NCI-H2081 treated with DMSO at 0.1 percent for 48 hours (cell line): ENCODE measurements at places on chromosomes 2 and 18.

- DNase-seq = peak; percentile 3
These were observed 8.8 kb downstream of the GKN2 start for GRCh38 chr2:68943581-68944568.

DNA sequence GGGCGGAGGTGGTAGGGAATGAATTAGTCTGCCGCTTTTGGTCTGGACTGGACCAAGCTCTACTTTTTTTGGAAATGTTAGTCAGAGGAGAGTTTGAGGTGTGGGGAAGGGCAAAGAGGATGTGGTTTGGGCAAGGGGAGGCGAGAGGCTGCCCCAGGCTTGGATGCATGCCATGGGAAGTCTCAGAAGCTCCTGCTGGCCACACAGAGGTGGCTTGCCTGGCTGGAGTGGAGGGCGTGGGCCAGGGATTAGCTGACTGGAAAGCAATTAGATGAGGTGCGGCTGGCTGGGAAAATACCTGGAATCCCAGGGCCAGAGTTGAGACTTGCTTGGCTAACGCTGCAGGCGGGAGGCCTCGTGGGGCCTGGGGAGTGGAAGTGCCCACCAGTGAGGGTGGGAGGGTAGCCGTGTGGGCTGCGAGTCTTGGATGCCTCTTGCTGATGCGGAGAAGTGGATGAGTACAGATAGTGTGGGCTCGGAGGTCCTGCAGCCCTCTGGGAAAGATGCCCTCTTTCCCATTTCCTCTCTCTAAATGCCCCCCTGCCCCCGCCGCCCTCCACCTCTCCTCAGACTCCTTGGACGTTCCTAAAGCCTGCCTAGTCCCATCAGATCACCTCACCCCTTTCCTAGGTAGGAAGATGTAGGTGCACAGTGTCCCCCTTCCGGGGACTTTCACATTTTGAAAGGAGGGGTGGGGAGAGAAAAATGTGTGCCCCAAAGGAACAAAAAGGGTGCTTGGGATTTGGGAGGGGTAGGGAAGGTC lies 117.6 kb downstream of the SMAD7 start:
- no peak for DNase-seq

DNA sequence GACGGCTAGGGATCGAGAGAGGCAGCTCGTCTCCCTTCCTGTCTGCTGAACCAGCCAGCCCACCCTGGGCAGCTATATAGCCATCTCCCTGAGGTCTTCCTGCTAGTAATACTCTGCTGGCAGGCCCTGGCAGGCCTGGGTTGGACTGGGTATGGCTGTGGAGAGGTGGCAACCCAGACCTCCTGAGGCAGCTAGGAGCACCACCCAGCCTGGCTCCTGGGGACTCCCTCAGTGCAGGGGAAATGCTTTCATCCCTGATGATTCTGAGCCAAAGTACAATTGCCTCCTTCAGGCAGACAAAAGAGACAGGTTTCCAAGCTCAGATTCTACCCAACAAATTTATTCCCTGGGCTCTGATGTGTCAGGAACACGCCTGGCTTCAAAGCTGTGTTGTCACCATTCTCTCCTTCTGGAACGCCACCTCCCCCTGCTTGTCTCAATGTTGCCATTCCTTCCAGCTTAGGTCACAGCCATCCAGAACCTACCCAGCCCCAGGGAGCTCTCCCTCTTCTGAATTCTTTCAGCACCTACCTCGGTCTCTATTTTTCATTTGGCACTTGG lies 4.7 kb upstream of the DNAJB2 start:
- DNase-seq = no peak

GRCh38 chr2:109288544-109289368 lies 159.8 kb downstream of the SH3RF3 start:
- no peak for DNase-seq

DNA sequence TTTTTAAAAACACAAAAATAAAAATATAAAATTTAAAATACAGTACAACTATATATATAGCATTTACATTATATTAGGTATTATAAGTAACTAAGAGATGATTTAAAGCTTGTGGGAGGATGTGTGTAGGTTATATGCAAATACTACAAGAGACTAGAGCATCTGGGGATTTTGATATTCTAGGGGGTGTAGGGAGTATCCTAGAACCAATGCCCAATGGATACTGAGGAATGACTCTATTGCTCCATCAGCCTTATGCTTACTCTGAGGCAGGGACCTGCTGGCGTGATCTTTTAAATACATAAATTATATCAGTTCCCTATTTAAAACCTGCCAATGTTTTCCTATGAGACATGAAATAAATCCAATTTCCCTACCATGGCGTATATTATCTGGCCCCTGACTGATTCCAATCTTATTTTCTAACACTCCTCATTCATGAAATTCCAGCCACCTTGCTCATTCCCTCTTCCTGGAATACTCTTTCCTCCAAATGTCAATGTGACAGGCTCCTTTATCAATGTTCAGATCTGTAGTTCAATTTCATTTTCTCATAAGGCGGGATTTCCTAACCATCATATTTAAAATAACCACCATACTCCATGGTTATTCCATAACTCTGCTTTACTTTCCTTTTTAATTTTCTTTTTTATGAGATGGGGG lies 22.2 kb downstream of the SP3 start:
- DNase-seq = no peak

DNA sequence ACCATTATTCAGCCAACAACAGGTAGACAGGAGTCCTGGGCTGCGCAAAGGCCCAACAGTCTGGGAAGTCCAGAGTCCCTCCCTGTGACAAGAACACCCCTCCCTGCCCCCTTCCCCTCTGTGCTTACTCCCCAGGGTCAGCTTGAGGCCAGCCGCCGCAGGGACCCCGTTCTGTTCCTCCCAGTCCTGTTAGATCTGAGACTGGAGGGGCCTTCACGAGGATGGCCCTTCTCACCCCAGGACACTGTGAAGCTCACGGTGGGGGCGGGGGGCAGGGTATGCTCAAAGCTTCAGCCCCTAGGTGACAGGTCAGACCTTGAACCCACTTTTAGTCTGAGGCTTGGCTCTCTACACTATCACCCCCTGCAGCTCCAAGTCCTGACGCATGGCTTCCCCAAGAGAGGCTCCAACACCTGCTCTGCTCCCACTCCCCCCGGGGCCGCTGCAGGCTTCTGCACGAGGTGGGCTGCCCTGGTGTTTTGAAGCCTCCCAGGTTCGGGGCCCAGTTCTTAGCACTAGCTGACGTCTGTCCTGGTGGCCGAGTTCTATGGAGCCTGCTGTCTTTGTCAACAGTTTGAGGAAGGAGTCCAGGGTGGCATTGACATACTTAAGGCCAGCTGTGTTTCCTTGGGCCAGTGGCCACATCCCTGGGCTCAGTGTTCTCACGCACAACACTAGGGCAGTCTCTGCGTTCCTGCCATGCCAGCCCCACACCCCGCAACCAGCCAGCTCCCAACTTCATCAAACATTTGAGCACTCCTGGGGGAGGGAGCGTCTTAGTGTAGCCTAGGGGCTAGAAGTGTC lies 37.2 kb upstream of the HPCAL1 start:
- no peak for DNase-seq

DNA sequence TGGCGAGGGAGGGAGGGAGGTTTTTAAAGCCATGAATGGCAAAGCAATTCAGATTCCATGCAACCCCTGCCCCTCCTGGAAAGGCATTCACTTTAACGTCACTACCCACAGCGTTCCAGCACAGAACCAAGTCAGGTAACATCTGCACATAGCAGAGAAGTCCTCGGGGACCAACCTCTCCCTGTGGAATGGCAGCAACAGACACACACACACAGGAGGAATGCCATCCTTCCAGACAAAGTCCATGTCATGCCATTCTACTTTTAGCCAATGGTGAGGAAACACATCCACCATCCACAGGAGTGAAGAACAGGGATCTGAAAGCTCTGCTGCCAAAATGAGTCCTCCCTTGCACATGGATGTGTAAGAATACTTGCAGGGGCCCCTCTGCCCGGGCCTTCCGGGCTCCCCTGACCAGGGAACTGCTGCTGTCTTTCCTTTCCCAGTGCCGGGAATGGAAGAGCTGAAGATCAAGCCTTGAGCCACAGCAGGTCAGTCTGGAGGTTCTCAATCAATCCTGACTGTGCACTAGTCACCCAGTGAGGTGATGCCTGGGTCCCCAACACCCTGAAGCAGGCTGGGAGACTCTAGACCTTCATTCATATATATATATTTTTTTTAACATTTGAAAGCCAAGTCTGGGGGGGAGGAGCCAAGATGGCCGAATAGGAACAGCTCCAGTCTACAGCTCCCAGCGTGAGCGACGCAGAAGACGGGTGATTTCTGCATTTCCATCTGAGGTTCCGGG lies 63.7 kb downstream of the UXS1 start:
- no peak for DNase-seq

GRCh38 chr18:26556573-26556972 lies 8.2 kb upstream of the KCTD1 start:
- no peak for DNase-seq

DNA sequence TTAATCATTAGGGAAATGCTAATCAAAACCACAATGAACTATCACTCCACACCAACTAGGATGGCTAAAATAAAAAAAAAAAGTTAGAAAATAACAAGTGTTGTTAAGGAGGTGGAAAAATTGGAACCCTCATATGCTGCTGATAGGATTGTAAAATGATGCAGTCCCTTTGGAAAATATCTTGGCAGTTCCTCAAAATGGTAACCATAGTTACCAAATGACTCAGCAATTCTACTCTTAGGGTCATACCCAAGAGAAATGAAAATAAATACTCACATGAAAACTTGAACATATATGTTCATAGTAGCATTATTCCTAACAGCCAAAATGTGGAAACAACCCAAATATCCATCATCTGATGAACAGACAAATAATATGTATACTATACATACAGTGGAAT lies 15.7 kb upstream of the ACVR2A start:
- DNase-seq = no peak

DNA sequence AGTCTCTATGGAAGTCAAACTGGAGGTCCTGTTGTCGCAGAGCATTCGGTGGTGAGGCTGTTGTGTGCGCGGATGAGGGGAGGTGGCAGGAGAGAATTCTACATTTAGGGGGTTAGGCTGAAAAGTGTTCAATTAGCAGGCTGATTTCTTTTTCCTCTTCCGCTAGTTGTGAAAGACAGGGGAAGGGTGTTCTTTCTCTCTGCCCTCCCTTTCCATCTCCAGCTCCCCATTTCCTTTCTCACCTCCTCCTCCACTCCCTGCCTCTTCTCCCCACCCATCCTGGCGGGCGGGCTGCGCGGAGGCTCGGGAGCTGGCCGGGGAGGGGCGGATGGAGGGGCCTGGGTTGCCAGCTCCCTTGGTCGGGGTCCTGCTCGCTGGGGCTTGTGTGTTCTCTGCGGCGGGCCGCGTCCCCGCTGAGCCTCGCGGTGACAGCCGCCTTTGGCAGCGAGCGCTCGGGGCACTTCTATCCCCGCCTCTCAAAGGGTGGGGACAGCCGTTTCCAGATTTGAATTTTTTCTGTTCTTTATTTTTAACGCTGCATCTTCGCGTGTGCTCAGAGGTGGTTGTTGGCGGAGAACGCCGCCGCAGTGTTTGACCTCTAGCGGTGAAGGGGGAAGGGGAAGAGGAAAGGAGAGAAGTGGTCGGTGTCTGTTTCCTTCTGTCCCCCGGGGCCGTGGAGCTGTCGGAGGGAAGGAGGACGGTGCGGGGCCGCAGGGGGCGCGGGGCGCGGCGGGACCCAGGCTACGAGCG lies 3.6 kb downstream of the SOX11 start:
- DNase-seq = no peak
